ENCODE measurements at places on chromosomes 4 and X.

- DNase-seq = no peak
These were observed 30.6 kb downstream of the ANK2 start for GRCh38 chr4:113080050-113080449.

DNA sequence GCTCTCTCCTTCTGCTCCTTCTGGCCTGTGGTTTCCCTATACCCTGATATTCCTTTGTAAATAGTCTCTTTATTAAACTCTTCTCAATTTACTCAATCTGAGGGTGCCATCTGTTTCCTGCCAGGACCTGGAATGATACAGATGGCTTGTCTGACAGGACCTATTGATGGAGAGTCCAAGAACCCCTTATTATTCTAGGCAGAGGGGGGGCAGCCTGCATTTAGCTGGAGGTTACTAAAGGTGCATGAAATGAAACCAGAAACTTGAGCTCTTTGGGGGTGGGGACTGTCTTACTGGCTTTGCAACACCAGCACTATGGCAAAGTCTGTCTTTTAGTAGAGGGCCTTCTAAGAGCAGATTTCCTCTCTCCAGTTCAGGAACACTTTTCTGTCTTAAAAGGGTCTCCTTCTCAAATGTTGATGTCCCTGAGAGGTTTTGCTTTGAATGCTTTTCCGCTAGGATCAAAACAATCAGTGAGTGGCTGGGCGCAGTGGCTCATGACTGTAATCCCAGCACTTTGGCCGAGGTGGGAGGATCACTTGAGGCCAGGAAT is 162.5 kb upstream of the MED14 start:
- DNase-seq = no peak

- no peak for DNase-seq
These were observed 167.8 kb upstream of the NAP1L5 start for GRCh38 chr4:88865466-88865865.

GRCh38 chrX:150768132-150768485 is 74.9 kb downstream of the MTMR1 start:
- no peak for DNase-seq

DNA sequence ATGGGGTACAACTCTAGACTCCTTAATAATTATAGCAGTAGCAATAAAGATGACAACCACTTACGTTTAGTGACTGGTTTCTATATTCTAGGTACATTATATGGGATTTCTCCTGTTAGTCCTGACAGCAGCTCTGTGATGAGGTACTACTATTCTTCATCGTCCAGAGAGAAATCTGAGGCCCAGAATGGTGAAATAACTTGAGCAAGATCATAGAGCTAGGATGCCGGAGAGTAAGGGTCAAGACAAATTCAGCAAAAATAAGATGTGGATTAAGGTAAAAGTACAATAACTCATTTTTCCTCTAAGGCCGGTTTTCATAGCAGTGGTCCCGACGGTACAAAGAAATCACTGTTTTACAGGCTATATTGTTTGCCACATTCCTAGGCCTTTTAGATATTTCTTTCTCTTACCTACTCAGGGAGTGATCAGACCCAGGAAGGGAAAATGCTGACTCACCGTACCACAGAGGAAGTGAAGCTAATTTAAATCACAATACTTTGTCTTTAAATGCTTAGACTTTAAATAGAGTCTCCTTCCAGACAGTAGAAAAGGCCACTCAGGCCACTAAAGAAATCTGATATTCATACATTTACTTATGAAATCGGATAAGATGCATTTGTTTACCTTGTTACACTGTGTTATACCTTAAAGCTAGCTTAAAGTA is 2023.0 kb upstream of the AGA start:
- DNase-seq = no peak

DNA sequence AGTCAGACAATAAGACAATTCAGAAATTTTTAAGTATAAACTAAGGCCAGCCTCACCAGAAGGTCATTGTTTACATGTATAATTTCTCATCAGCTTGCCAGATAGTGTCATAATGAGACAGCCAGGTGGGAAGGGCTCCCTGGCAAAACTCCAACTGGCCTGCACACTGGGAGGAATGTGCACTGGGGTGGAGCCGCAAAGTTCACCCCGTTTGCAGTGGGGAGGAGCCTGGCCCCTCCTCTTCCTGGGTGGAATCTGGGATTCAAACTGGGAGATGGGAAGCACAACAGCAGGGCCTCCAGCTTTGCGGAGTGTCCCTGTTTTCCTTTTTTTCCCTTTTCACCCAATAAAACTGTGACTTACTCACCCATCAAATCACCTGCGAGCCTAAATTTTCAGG is 329.9 kb downstream of the SMARCA1 start:
- no peak for DNase-seq

DNA sequence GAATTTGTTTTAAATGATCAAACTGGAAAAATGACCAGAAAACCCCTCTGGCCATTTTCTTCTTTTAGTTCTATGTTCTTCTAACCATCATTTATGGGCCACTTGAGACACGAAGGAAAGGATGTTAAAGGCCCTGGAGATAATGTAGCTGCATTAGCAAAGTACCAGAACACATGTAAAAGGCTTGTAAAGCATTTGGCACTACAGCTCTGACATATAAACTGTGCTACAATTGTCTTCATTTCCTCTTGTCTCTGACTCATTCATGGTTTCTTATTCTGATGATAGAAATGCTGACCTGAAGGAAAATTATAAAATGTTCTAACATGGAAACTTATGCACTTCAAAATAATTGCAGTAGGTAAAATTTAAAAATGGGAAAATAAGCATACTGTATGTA is 388.7 kb downstream of the FAT4 start:
- DNase-seq = no peak

- no peak for DNase-seq
These were observed 23.6 kb downstream of the RBM10 start for GRCh38 chrX:47168495-47169073.

DNA sequence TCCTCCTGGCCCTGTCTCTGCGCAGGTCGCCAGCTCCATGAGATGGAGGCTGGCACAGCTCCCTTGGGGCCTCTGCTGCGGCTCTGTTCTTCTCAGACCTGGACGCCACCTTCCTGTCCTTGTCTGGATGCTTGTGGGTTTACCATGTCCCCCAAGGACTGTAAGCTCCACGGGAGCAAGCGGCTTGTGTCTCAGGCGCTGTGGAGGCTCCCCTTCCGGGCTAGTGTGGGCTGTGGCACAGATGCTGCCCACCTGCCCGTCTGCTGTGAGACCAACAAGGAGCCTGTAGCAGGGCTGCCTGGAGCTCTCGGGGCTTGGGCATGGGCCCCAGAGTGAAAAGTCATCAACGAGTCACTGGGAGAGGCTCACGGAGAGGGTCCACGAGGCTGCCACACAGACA is 25.2 kb downstream of the NAT8L start:
- DNase-seq = no peak

- no peak for DNase-seq
These were observed 47.0 kb downstream of the SPRY1 start for GRCh38 chr4:123443401-123444289.

All from hematopoietic multipotent progenitor cell treated with erythropoietin and hydrocortisone succinate and interleukin-3 and kit ligand, for 17 days (in vitro differentiated cells).